Activated naive CD8-positive, alpha-beta T cell treated with anti-CD3 and anti-CD28 coated beads, Interleukin-2, amount 50 U/mL, for 24 hours (primary cell): ENCODE measurements at places on chromosomes 12 and 14.

GRCh38 chr12:27012982-27013255 is 1.3 kb downstream of the TM7SF3 start:
- H3K4me3 ChIP-seq: peak overlapping the region; percentile 88
- peaks cover 6% of the 10 kb centered on the region for H3K36me3 ChIP-seq
- no peak for DNase-seq
- H3K27me3 ChIP-seq: no peaks in the 10 kb centered on the region

DNA sequence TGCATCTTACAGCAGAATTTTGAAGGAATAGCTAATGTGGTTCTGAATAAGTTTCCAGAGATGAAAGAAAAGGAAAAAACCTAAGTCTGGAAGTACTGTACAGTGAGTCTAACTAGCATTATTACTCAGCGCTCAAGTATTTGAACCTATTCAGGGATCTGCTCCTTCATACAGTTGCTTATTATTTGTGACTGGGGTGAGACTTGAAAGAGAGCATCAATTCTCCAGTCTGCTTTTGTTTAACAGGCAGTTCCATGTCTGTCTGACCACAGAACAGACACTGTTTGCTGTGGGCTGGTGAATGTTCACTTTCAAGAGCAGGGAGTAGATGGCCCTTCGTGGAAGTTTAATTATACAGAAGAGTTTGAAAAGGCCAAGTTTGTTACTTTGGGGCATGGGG is 9.3 kb downstream of the ETV6 start:
- peaks cover 77% of the 10 kb centered on the region for H3K4me1 ChIP-seq
- H3K4me3 ChIP-seq: no peak overlapping the region
- no peaks in the 10 kb centered on the region for H3K27me3 ChIP-seq
- H3K36me3 ChIP-seq: peaks cover 20% of the 10 kb centered on the region
- peak overlapping the region; percentile 33 for H3K27ac ChIP-seq
- no peak for DNase-seq

DNA sequence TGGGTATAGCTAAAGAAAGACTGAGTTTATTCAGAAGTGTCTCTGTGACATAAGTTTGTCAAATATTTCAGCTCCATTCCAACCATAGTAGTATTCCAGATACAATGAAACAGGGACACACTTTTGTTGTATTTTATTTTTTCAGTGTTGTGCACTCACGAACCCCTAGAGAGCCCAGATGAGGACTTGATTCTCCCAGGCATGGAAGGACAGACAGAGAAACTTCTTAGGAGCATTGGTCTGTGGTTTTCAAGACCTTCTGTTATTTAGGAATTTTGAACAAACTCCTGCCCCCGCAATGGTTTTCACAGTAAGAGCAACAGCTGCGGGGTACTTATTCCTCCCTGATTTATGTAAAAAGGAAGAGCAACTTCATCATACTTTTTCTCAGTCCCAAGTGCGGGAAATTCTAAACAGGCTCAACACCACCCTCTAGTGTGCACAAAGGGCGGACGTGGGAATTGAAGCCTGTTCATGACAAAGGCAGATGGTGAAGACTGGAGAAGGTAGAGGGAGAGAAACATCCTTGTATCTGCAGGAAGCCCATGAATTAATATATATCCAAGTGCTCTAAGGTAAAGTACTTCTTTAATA is 147.6 kb downstream of the PAH start:
- H3K27me3 ChIP-seq: peaks cover 13% of the 10 kb centered on the region
- no peak overlapping the region for H3K27ac ChIP-seq
- H3K4me3 ChIP-seq: no peak overlapping the region

GRCh38 chr12:121894633-121895032 is 6.0 kb downstream of the PSMD9 start:
- peaks cover 37% of the 10 kb centered on the region for H3K4me1 ChIP-seq
- H3K36me3 ChIP-seq: peaks cover 26% of the 10 kb centered on the region
- H3K27ac ChIP-seq: peak overlapping the region; percentile 46

GRCh38 chr14:99863059-99863458 is 69.8 kb downstream of the EML1 start:
- H3K27me3 ChIP-seq: peaks cover 14% of the 10 kb centered on the region
- no peaks in the 10 kb centered on the region for H3K36me3 ChIP-seq
- no peak overlapping the region for H3K27ac ChIP-seq
- no peak for DNase-seq
- H3K4me3 ChIP-seq: no peak overlapping the region

DNA sequence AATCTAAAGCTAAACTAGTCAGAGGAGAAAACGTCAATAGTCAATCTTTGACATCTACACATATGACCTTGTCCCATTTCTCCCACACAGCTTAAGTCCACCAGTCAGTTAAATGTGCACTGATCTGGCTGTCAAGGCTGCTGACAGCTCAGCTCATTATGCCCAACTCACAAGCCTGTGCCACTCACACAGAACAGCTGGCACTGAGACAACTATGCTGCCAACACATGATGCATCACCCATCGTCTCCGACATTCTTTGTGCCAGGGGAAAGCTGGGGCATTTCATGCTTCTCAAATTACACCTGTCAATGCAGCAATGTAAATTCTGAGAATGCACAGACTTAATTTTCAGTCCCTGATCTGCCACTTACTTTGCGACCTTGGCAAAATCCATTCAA is 25.3 kb downstream of the GNS start:
- no peaks in the 10 kb centered on the region for H3K27me3 ChIP-seq
- H3K27ac ChIP-seq: no peak overlapping the region
- peaks cover 22% of the 10 kb centered on the region for H3K36me3 ChIP-seq
- peaks cover 20% of the 10 kb centered on the region for H3K4me1 ChIP-seq
- DNase-seq: no peak
- H3K4me3 ChIP-seq: no peak overlapping the region

GRCh38 chr14:55718551-55718950 is 138.5 kb downstream of the KTN1 start:
- H3K4me3 ChIP-seq: no peak overlapping the region
- no peak for DNase-seq
- H3K36me3 ChIP-seq: no peaks in the 10 kb centered on the region
- H3K27ac ChIP-seq: no peak overlapping the region

- H3K27ac ChIP-seq: peak overlapping the region; percentile 24
- H3K36me3 ChIP-seq: no peaks in the 10 kb centered on the region
- no peak for DNase-seq
- peaks cover 18% of the 10 kb centered on the region for H3K4me1 ChIP-seq
Measured at GRCh38 chr12:66203820-66204219, 14.8 kb downstream of the IRAK3 start.

DNA sequence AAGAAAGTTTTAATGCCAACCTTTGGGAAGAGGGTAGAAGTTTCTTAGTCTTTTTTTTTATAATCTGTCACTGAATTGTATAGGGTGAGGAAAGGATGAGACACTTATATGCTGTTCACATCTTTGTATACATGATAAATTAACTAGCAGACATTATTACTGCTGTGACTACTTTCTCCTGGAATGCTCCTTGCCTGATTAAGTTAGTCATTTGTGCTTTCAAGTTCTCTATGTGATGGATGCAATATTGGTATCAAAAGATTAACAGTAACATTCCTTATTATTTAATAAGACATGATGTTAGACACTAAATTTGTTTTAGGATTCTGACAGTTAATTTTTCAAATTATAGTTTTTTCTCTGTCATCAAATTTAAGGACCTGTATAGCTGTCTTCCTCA is 223.4 kb upstream of the GARIN2 start:
- peaks cover 26% of the 10 kb centered on the region for H3K36me3 ChIP-seq
- no peaks in the 10 kb centered on the region for H3K4me1 ChIP-seq
- H3K27me3 ChIP-seq: no peaks in the 10 kb centered on the region
- no peak overlapping the region for H3K27ac ChIP-seq
- no peak overlapping the region for H3K4me3 ChIP-seq

- H3K4me1 ChIP-seq: no peaks in the 10 kb centered on the region
- H3K4me3 ChIP-seq: no peak overlapping the region
- peak overlapping the region; percentile 1 for H3K27ac ChIP-seq
- no peak for DNase-seq
Measured at GRCh38 chr14:93146119-93146518, 30.4 kb upstream of the ITPK1 start.

DNA sequence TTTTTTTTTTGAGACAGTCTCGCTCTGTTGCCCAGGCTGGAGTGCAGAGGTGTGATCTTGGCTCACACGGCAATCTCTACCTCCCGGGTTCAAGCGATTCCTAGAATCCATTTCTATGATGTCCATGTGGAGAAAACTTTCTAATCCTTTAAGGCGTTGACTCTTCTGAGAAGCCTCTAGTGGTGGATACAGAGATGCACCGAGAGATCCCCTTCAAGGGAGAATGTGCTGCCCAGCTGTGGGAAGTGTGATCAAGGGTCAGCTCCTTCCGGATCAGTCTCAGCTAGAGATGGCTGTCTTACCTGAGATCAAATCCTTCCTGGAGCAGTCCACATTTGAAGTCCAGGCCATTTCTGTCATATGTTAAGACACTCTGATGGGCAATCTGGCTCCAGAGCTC is 92.7 kb upstream of the HECTD1 start:
- H3K4me3 ChIP-seq: no peak overlapping the region
- no peak overlapping the region for H3K27ac ChIP-seq
- no peak for DNase-seq
- no peaks in the 10 kb centered on the region for H3K4me1 ChIP-seq

DNA sequence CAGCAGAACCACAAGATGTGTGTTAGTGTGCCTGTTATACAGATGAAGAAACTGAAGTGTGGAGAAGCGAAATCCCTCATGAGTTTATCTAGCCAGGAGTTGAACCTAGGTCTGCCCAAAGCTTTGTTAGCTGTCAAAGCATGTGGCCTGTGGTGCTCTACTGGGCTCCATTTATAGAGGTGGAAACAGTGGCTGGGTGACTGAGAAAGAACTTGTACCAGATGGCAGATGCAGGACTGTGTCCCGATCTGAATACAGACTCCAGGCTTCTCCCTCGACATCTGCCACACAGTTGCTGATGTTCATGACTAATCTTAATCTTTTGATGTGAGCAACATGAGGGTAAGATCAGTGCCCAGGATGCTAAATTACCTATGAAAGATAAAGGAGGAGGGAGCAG is 89.1 kb downstream of the C12orf75 start:
- peaks cover 1% of the 10 kb centered on the region for H3K27me3 ChIP-seq
- no peak overlapping the region for H3K27ac ChIP-seq
- DNase-seq: no peak
- H3K36me3 ChIP-seq: no peaks in the 10 kb centered on the region

- DNase-seq: no peak
- H3K27me3 ChIP-seq: no peaks in the 10 kb centered on the region
- H3K4me1 ChIP-seq: peaks cover 6% of the 10 kb centered on the region
- no peak overlapping the region for H3K4me3 ChIP-seq
- H3K36me3 ChIP-seq: no peaks in the 10 kb centered on the region
Measured at GRCh38 chr14:68539789-68540188, 253.1 kb downstream of the ZFP36L1 start.

- H3K4me1 ChIP-seq: no peaks in the 10 kb centered on the region
- H3K4me3 ChIP-seq: no peak overlapping the region
- H3K27ac ChIP-seq: no peak overlapping the region
- H3K27me3 ChIP-seq: no peaks in the 10 kb centered on the region
- H3K36me3 ChIP-seq: no peaks in the 10 kb centered on the region
Measured at GRCh38 chr12:30462249-30462648, 233.4 kb downstream of the IPO8 start.

GRCh38 chr12:94172973-94173372 is 24.6 kb downstream of the PLXNC1 start:
- no peak for DNase-seq
- no peaks in the 10 kb centered on the region for H3K27me3 ChIP-seq
- H3K4me1 ChIP-seq: peaks cover 79% of the 10 kb centered on the region
- H3K4me3 ChIP-seq: no peak overlapping the region

- H3K27me3 ChIP-seq: no peaks in the 10 kb centered on the region
- H3K36me3 ChIP-seq: no peaks in the 10 kb centered on the region
- H3K27ac ChIP-seq: no peak overlapping the region
- peaks cover 8% of the 10 kb centered on the region for H3K4me1 ChIP-seq
- H3K4me3 ChIP-seq: no peak overlapping the region
Measured at GRCh38 chr14:100557658-100558057, 29.6 kb downstream of the BEGAIN start.

DNA sequence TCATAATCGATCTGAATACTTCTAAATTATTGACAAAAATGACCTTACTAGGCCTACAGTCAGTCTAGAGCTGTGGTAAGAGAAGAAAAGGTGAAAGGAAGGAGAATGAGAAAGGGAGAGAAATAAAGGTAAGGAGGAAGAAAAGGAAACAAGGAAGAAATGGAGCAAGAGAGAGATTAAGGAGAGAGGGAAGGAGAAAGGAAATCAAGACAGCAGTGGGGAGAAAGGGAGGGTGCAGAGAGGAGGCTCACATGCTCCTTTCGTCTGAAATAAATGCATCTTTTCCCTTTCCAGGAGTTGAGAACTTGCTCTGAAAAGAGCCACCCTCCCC is 3.7 kb downstream of the RNASE9 start:
- no peaks in the 10 kb centered on the region for H3K4me1 ChIP-seq
- no peaks in the 10 kb centered on the region for H3K36me3 ChIP-seq
- no peak overlapping the region for H3K27ac ChIP-seq
- H3K27me3 ChIP-seq: peaks cover 8% of the 10 kb centered on the region

DNA sequence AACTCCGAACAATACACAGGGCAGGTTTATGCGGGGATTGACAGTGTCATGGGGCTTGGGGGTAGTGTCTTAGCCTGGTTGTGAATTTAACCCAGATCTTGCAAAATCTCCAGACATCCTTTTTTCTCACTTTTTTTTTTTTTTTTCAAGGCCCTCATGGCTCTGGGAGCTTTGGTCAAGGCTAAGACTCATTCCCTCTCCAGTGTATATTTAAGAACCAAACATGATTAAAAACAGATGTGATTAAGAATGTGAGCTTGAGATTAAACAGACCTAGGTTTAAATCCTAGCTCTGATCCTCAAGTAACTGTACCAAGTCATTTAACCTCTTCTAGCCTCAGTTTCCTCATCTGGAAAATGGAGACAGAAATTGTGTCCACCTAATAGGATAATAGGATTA is 151.7 kb upstream of the FUT8 start:
- H3K4me3 ChIP-seq: no peak overlapping the region
- no peak for DNase-seq
- no peak overlapping the region for H3K27ac ChIP-seq
- H3K27me3 ChIP-seq: no peaks in the 10 kb centered on the region
- no peaks in the 10 kb centered on the region for H3K36me3 ChIP-seq
- H3K4me1 ChIP-seq: peaks cover 32% of the 10 kb centered on the region

GRCh38 chr14:95365401-95365800 is 45.7 kb upstream of the CLMN start:
- no peaks in the 10 kb centered on the region for H3K4me1 ChIP-seq
- peaks cover 32% of the 10 kb centered on the region for H3K27me3 ChIP-seq
- no peak for DNase-seq

- H3K27ac ChIP-seq: no peak overlapping the region
- H3K4me3 ChIP-seq: no peak overlapping the region
- no peaks in the 10 kb centered on the region for H3K4me1 ChIP-seq
- H3K27me3 ChIP-seq: peaks cover 6% of the 10 kb centered on the region
Measured at GRCh38 chr14:58059126-58059525, 92.9 kb downstream of the ARMH4 start.

DNA sequence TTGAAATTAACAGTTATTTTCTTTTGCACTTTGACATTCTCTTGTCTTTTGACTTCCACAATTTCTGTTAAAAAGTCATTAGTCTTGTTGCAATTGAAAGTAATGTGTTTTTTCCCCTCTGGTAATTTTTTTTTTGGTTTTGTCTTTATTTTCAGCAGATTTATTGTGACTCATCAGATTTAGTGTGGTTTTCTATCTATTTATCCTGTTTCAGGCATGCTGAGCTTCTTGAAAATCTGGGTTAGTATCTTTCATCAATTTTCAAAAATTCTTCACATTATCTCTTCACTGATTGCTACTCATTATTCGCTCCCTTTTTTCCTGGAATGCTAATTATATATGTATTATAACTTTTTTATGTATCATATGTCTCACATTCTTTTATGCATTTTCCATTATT is 15.3 kb upstream of the NTF3 start:
- peaks cover 13% of the 10 kb centered on the region for H3K27me3 ChIP-seq
- no peak overlapping the region for H3K4me3 ChIP-seq
- no peaks in the 10 kb centered on the region for H3K4me1 ChIP-seq
